ENCODE measurements at places on chromosomes 7 and 10.
A peak's percentile ranks its signal among the peaks of the same experiment; 100 is the strongest.

DNA sequence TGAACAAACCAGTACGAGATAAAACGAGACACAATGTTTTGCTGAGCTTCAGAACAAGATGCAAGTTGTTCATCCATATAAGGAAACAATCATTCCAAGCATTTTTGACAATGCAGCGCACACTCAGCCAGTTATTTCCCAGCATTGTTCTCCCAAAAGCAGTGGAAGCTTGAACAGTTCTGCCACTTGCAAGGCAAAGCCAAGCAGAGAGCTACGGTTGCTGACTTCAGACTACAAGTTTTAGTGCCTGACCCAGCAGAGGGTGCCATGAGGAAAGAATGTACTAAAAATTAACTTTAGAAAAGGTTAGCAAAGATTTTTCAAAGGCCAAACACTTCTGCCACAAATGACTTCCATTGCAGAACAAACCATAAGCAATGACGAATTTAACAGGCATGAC, 152.5 kb downstream of the SLC25A13 start:
- DNase-seq: no peak

DNA sequence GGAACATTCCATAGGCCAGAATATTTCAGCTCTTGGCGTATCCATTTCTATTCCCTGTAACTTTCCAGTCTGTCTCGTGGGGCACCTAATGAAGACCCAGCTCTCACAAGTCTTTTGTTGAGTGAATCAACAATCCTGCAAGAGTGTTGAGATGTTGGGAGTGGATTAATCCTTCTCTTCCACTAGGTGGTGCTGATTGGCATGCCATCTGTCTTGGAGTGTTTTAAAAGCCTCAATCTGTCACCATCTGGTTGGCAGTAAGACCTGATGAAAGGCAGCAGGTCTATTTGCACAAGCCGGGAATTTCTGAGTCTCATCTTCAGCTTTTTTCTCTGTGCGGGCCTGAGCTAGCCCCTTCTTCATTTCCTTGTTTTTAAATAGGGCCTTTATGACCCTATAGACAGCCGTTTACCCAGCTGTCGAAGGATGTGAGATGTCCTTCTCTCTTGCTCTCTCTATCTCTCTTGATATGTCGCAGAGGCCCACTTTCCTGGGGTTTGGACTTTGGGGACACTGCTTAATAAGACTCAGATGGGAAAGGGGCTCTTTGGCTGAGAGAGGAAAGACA, 180.5 kb downstream of the ZNF365 start:
- DNase-seq: peak; percentile 28

- no peak for DNase-seq
Measured at GRCh38 chr7:95472581-95473161, 13.1 kb upstream of the ASB4 start.

- DNase-seq: no peak
Measured at GRCh38 chr7:25855854-25856782, 295.9 kb upstream of the NFE2L3 start.

DNA sequence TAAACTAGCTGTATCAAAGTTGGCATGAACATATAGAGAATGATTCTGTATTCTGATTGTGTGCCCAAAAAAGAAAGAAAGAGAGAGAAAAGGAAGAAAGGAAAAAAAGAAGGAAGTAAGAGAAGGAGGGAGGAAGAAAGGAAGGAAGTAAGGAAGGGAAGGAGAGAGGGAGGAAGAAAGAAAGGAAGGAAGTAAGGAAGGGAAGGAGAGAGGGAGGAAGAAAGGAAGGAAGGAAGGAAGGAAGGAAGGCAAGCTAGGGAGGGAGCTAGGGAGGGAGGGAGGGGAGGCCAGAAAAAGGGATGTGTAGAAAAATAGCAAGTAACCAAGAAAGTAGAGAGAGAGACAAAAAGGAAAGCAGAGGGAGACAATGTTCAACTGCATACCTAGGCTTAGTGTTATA, 60.7 kb upstream of the TARP start:
- DNase-seq: no peak

DNA sequence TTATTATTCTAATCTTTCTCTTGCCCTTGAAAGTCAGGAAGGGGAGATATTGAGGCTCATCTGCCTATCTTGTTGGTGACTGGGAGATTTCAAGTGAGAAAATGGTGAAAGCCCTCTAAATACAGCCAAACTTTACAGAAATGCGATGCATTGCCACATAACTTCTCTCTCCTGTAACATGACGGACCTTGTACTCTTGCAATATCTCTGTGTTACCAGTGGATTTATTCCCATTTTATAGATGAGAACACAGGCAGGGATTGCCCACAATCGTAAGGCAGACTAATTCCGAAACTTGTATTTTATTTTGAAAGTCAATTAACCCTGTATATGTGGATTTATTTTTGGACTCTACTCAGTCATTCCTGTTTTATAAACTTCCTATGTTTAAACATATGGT, 57.3 kb upstream of the MPP7 start:
- DNase-seq: no peak

- DNase-seq: no peak
Measured at GRCh38 chr10:14403881-14404623, 73.3 kb upstream of the FRMD4A start.

- no peak for DNase-seq
Measured at GRCh38 chr7:13751766-13752165, 237.7 kb downstream of the ETV1 start.

GRCh38 chr10:131239926-131240325, 71.6 kb downstream of the TCERG1L start:
- DNase-seq: no peak

GRCh38 chr7:696812-697551, 29.5 kb upstream of the DNAAF5 start:
- no peak for DNase-seq

- no peak for DNase-seq
Measured at GRCh38 chr7:18874880-18875279, 242.6 kb downstream of the TWIST1 start.

DNA sequence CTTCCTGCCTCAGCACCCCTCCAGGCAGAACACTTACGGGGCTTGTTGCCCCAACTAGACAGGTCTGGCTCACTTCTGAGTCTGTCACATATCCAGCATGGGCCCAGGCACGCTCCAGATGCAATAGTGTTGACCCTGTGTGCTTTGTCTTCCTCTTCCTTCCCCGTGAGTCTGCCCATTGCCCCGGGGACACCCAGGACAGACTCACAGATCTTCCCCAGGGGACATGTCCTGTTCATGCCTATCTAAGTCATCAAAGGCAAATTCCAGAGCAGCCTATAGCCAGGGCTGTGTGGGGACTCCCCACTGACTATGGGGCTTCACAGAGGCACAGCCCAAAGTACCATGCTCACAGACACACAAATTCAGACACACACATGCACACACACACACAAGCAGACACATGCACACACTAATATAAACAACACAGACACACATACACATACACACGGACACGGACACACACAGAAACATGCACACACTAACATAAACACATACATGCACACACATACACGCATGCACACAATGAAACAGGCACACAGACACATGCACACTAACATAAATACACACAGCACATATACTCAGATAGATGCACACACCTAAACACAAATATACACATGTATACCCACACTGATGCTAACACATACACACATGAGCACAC, 175.8 kb downstream of the KCNMA1 start:
- no peak for DNase-seq

GRCh38 chr10:117215079-117215478, 17.8 kb downstream of the KCNK18 start:
- no peak for DNase-seq

GRCh38 chr10:46560952-46561351, 4.5 kb upstream of the GPRIN2 start:
- DNase-seq: no peak

GRCh38 chr7:20784388-20785156, 2.1 kb downstream of the SP8 start:
- DNase-seq: peak; percentile 53

DNA sequence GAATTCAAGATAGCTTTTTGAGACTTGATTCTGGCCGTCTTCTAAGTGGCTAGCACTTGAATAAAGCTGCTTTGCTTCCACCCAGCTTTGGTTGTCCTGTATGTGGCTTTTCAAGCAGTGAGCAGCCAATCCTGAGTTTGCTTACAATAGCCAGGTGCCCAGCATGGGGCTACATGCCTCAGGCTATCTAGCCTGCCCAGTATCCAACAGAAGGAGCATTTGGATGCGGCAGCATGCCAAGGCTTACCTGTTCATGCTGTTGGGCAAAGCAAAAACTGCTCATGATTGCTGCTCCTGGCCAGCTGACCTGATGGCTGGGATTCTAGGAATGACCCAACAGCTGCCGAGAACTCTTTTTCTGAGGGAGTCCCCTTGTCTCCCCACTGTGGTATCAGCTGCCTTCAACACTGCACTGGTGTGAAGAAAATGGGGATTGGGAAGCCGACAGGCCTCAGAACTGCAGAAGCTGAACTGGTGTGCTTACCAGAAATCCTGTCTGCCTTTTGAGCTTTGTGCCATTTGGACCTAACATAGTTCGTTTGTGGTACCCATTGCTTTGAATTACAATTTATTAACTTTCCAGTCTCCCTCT, 618.9 kb upstream of the IGFBP3 start:
- DNase-seq: no peak

DNA sequence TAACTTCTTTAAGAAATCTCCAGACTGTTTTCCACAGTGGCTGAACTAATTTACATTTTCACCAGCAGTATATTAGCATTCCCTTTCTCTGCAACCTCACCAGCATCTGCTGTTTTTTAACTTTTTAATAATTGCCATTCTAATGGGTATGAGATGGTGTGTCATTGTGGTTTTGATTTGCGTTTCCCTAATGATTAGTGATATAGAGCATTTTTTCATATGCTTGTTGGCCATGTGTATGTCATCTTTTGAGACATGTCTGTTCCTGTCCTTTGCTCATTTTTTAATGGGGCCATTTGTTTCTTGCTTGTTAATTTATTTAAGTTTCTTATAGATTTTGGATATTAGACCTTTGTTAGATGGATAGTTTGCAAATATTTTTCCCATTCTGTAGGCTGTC, 68.8 kb downstream of the SLC39A12 start:
- DNase-seq: no peak

DNA sequence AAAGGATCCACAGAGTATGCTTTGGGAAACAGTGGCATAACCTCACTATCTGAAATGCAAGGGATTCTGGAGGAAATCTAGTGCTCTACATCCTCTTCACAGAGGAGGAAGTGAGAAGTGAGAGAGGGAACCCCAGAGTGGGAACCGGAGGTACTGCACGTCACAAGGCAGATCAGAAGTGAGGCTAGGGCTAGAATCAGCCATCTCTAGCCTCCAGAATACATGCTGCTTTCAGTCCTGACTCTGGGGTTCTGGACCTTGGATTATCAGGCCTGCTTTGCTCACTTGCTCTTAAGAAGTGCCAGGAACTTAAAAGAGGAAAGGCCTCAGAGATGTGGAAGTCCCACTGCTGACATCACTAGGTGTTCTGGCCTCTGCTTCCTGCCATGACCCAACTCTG, 25.7 kb downstream of the ZNF503 start:
- no peak for DNase-seq

DNA sequence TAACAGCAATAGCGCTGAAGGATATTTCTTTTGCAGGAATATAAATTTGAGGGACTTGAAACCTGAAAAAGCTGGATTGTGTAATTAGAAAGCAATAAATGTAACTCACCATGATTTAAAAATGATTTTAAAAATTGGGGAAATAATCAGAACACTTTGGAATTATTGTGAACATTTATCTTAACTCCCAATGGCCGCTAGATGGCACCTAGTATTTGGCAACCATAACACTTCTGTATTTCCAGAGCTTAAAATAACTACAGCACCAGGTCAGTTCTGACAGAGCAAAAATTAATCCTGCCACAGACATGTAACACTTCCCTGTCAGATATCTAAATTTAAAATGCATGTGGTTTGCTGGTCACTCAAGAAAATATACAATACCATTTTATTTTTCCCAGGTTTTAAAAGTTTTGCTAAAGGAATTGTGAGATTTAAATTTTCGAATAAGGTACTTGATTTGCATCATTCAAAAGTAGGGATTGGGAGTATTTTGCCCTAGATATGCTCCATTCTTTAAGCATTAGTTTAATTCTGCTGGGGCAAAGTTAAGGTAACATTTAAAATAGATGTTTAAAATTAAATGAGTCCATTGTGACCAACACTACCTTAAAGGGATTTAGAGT, 144.5 kb downstream of the PPP1R3A start:
- DNase-seq: peak; percentile 10

DNA sequence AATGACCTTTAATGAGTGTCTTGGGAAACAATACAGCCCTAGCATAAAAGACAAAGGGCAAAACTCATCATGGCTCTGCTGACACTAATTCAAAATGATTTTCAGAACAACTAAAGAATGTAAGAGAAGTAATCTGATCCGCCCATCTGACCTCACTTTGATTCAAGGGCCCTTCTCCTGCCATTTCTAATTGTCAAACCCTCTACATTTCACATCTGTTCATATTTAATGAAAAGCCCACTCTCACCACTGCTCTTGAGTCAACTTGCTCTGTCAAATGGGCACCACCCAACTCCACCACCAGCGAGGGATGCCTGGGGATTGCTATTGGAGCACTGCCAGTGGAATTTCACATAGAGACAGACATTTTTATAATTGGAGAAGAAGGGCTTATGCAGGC, 639.2 kb downstream of the KCNMA1 start:
- no peak for DNase-seq

DNA sequence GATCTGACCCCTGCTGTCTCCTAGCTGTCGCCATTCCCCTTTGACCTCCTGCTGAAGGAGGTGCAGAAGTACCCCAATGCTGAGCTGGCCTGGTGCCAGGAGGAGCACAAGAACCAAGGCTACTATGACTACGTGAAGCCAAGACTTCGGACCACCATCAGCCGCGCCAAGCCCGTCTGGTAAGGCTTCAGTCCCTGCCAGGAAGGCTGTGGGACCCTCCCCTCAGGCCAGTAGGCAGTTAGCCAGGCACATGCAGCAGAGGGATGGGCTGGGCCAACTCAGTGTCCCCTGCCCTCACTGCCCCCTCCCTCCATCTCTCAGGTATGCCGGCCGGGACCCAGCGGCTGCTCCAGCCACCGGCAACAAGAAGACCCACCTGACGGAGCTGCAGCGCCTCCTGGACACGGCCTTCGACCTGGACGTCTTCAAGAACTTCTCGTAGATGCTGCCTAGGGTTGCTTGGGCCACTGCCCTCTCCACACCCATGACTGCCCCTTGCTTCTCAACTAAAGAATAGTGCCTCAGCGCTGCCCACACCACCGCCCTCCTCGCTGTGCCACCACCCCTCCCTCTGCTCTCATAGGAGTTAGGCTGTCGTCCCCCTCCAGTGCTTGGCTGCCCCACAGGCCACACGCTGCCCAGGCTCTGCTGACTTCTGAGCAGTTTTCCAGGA, 41.0 kb upstream of the ZMIZ2 start:
- DNase-seq: no peak

All from HTR-8/SVneo (cell line).